ENCODE measurements at places on chromosomes 5 and 9.

DNA sequence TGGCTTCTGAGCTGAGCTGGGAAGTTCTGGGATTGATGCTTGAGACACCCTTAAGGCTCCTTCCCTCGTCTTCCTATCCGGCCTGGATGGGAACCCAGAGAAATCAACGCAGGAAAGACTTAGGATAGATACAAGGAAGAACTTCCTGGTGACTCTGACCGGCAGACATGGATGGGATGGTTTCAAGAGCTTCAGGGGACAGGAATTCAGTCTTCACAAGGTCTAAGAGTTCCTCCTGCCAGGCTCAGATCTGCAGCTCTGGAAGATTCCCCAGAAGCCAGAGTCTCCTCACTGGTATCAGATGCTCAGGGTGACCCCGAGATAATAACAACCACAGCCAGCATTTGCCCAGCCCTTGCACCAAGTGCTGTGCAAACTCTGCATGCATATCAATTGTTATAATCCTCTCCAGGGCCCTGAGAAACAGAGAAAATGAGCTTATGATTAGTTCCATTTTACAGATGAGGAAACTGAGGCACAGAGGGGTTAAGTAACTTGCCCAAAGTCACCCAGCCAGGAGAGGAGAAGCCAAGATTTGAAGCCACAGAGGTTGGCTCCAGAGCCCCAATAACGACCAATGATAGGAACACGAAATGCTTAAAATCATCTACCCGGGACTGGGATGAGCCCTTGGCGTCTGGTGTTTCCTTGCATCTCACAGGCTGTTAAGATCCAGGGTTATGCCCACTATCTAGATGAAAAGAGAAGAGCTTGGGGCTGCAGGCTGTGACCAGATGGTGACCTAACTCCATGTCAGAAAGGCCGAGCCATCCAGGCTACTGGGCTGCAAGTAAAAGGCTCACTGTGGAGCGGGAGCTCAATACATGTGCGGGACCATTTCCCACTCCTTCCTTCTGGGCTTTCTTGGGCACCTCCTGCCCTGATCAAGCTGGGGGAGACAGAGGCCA lies 119.8 kb downstream of the C9orf50 start:
- DNase-seq: no peak

DNA sequence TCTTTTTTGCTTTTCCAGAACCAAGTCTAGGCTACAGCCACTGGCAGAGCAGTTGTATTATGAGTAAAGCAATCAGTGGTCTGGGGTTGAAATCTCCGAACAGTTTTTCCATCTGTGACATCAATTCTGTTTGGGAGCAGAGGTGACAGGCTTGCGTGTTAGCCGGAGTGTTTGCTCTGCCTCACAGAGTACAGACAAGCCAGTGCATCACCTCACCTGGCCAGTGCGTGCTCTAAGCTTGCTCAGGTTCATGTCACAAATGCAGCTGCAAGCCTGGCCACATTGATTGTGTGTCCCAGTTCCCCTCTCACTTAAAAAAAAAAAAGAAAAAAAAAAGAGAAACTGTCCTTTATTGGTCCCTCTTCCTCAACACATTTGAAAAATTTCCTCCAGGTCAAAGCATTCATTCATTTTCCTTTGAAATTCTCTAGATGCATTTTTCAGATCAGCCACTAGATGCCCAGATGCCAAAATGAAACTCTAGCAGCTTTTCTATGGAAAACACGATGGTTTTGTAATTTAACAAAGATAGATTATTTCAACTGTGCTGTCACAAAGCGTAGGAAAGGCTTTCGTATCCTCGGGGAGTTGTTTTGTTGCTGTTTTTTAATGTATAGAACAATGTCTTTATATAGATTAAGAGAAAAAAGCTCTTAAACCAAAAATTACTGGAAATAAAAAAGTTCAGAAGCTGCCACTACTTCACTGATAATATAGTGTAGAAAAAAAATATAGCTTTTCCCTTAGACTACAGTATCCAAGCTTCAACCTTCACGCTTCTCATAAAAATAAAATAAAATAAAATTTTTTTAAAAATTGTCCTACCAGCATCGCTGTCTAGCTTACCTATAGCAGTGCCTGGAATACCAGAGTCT lies 585.5 kb downstream of the TLE1 start:
- DNase-seq: no peak

DNA sequence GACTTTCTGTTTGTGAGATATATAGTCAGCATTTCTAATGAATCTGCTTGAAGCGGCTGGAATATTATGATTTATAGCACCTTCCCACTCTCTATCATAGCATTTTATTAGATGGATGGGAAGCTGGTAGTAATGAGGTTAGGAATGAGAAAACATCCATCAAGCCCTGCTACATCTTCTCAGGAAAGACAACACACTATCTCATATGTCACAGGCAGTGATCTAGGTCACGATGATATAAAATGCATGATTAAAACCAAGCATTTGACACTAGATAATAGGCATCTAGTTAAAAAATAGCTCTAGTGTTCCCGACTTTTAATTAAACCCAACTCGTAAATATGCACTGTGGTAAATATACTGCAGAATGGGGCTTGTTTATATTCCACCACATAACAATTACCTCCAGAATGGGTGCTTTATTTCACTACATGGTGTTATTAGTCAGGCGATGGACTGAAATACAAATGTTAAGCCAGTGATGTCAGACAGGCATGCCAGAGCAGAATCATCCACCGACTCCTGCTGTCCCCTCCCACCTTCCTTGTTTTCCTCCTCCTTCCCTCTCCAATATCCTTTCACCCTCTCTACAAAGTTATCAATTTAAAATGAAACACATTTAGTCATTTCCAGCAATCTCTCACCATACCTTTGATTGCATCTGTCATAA lies 286.8 kb downstream of the SPATA31D1 start:
- no peak for DNase-seq

- DNase-seq: peak; percentile 73
Measured at GRCh38 chr9:130172161-130172857, at the start of gene NCS1. Gene NCS1 (plus strand): TSS chr9:130172404. CDS start chr9:130172664, 260 bp downstream.

DNA sequence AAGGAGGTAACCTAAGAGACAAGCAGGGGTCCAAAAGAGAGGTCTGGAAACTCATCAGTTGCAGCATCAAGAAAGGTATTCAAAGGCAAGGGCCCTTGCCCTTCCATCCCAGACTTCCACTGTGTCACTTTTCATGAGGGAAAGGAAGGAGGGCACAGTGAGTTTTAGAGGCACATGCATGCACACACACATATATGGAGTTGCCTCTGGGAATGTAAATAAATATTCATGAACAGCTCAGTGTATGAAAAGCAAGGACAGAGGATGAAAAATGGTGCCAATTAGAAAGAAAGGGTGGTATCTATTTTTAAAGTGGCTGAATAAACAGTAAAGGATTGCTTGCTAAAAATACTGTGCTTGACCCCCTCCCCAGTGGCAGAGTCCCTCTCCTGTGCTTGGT lies 105.3 kb upstream of the LRRTM2 start:
- DNase-seq: no peak

DNA sequence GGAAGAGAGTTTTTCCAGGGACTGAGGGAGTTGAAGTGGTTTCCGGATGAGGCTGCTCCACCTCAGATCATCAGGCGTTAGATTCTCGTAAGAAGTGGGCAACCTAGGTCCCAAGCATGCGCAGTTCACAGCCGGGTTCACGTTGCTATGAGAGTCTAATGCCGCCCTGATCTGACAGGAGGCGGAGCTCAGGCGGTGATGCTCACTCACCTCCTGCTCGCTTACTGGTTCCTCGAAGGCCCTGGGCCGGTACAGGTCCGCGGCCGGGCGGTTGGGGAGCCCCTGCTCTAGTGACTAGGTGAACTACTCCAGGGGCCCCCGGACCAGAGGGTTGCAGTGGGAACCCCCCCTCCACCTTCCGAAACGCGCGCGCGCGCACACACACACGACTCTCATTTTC lies 997 bp upstream of the RNF130 start:
- peak; percentile 72 for DNase-seq

DNA sequence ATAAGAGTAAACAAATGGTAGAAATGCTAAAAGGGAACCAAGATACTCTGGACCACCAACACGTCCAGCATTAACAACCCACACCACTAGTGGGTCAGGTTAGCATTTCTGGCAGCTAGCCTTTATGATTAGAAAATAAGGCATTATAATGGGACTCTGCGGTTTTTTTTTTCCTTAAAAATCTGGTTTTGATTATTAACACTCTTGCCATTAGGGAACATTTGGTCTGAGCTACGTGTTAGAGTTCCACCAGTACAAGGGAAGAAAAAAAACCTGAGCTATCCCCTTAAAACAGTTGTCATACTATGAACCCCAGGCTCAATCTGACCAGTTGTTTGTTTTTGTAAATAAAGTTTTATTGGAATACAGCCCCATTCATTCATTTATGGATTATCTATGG lies 110.4 kb downstream of the NTRK2 start:
- no peak for DNase-seq

DNA sequence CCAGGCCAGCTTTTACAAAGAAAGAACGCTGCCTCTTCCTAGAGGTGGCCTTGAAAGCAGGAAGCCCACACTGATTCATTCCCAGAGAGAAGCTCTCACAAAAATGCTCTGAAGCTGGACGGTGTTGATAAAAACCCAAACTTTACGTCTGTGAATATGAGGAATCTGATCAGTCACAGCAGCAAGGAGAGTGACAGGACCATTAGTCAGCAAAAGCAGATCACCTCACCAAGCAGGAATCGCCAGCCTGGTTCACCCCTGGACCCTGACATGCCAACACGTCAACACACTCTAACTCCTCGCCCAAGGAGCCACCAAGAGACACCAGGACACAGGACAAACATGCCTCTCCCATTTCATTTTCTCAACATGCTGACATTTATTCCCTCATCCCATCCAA lies 70.6 kb upstream of the ZNF622 start:
- no peak for DNase-seq

DNA sequence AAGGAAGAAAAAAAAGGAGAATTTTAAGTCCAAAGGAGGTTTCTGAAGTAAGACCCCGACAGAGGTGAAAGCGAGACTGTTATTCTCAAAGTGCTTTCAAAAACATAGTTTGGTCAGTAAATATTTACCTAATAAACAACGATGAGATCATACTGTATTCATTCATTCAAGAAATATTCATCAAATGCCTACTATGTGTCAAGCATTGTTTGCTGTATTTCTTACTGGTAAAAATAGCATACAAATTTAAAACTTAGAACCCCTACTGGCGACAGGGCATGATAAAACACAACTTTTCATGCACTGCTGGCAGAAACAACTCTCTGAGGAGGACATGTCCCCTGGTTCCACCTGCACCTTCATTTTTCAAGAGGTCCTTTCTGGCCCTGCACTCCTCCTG lies 190.7 kb downstream of the CDK5RAP2 start:
- no peak for DNase-seq

GRCh38 chr5:38716516-38716915 lies 129.3 kb upstream of the OSMR start:
- no peak for DNase-seq

GRCh38 chr5:37075399-37075950 lies 173.7 kb downstream of the CPLANE1 start:
- DNase-seq: no peak

DNA sequence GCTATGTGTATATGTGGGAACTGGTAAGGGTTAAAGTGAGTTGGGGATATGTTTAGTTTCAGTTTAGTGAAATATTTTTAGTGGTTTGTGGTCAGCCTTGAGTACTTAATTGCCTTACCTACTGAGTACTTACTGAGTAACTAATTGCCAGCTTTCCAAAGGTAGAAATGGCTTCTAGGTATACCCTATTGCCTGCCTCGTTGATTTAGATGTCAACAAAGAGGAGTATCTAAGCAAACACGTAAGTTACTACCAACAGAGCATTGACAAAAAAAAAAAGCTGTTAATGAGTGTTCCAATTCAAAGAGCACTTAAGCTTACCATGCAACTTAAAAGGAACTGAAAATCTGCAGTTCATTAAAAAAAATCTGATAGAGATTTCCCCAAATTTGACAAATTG lies 8.8 kb downstream of the ATP10B start:
- DNase-seq: no peak

DNA sequence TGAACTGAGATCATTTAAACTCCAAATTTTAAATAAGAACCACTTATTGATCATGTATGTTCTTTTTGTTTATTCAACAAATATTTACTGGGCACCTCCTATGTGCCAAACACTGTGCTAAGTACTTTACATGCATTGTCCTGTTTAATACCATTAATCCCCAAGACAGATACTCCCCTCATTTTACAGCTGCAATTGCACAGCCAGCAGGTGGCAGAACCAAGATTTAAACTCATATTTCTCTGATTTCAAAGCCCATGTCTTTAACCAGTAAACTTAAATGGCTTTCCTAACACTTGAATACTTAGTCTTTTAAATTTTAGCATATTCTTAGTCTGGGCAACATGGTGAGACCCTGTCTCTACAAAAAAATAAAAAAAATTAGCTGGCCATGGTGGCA lies 43.4 kb upstream of the KIAA1958 start:
- peak; percentile 37 for DNase-seq

- no peak for DNase-seq
Measured at GRCh38 chr9:81855538-81855937, 72.7 kb upstream of the SPATA31D4 start.

DNA sequence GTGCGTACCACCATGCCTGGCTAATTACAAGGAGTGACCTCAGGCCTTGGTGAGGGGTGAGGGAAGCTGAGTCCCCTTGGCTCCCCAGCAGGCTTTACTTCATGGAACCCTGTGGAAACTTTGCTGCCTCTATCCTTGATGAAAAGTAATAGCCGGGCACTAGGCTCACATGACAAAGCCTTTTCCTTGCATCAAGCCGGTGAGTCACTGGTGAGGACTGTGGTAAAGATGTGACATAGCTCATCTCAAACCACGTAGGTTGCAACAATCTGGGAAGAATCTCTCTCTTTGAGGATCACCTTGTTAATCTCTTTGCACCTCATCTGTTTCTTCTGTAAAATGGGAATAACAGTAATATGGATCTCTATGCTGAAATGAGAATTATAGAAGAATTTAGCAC lies 116.3 kb upstream of the SLC25A48 start:
- DNase-seq: no peak

DNA sequence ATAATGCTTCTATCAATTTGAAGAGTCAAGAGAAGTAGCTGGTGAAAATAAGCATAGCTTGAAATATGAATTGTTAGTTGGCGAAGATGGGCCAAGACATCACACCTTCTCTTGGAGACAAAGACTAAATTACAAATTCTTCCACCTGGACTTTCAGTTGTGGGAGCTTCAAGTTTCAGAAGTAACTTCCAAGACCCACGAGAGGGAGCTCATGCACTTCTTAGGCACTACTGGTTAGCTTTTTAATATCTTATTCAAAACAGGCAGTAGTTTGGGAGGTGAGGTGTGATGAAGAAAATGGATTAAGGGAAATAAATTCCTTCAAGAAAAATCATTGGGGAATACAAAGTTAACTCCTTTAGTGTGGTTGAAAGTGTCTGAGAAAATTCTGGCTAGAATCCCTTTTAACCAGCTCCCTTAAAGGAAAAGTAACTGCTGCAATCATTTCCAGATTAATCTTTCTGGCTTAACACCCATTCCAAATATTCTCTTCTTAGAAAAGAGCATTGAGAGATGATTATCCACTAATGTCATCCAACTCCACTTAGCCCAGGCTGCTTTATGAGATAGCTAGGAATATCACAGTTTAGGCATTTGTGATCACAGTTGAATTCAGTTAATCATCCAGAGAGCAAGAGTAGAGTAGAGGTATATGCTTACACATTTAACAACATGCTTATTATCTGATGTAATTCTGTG lies 139.5 kb upstream of the DMRTA1 start:
- peak; percentile 45 for DNase-seq

Measured in testis (tissue), 5 donors.